ENCODE measurements at places on chromosomes 12 and 14. TPM values are rescaled to one million over a fixed set of nuclear protein-coding genes. Genes with fewer than 3 reads are reported as not detected.
A peak's percentile ranks its signal among the peaks of the same experiment; 100 is the strongest.

DNA sequence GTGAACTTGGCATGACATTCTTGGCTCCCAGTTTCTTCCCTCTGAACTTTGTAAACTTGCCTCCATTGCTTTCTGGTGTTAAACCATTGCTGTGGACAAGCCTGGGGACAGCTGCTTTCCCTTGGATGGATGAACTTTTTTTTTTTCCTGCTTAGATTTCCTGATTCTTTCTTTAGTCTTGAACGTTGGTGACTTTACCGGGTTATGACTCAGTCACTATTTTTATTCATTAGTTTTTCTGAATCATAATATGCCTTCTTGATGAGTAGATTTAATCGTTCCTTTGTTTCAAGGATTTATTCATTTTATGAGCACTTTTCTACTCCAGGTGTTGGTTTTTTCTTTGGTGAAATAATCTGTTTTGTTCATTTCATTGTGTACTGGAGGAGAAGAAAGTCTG is 155.0 kb upstream of the RTL1 start:
- peak; percentile 63 for DNase-seq

- DNase-seq = no peak
Observed at GRCh38 chr12:79223210-79223609, 358.6 kb downstream of the SYT1 start.

CHGA gene
- total RNA-seq = not detected

DNA sequence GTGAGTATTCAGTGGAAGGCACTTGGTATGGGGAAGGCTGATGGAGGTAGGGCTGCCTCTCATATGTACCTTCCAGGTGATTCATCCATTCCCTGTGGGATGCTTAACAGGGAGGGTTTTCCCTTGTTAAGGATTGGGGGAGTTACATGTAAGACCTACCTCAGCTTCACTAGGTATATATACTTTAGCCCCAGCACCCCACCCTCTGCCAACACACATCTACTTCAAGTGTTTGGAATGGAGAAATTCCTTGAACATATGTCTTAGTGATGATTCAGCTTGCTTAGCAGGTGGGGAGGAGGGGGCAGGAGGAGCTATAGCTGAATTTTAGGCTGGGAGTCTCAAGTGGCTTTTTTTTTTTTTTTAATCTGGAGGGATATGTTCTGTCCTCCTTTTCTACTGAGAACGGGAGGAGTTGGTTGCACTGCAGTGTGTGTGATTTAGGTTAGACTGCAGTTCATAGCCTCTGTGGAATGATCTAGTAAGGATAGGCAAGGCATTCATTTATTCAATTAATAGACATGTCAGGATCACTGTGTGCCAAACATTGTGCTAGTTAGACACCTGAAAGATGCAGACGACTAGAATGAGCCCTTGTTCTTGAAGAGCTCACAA is 1.7 kb downstream of the PIP4K2C start:
- DNase-seq = peak; percentile 36
